ENCODE measurements at places on chromosomes 6 and 20.

- DNase-seq = no peak
These were observed 16.1 kb upstream of the UNC93A start for GRCh38 chr6:167275001-167275400.

DNA sequence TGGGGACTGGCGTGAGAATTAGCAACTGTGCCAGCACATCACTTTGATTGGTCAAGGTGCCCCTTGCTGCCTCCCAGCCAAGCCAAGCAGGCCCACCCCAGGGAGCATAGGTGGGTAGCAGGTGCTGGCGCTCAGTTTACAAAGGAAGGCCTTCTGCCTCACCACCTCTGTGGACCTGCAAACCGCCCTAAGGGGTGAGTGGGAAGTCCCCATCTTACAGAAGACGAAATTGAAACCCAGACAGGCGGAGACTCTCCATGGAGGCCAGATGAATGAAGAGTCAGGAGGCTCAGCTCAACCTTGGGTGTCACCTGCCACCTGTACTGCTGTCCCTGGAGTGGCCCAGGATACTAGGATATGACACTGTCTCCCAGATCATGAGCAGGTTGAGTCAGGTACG lies 21.5 kb upstream of the MAS1L start:
- no peak for DNase-seq

DNA sequence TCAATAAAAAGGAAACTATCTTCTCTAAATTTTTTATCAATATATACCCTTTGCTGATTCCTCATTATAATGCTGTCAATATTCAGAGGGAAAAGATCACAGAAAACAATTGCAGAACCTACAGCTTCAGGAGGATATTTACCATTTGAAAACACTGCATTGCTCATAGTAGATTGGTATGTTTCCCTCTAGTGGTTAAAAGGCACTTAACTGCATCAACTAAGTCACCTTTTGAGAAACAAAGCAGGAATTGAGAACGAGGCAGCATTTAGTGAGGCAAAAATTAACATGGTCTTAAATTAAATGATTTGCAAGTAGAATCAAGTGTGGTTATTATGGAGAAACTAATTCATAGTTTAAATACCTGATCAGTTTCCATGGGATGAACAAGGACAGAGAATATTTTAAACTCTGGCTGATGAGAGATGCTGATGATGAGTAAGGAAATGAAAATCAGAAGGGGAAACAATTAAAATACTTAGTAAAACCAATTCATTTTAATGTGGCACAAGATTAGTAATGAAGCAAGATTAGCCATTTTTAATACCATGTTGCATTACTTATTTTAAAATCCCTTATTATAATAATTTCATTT lies 642.1 kb downstream of the EPHA7 start:
- DNase-seq = no peak

DNA sequence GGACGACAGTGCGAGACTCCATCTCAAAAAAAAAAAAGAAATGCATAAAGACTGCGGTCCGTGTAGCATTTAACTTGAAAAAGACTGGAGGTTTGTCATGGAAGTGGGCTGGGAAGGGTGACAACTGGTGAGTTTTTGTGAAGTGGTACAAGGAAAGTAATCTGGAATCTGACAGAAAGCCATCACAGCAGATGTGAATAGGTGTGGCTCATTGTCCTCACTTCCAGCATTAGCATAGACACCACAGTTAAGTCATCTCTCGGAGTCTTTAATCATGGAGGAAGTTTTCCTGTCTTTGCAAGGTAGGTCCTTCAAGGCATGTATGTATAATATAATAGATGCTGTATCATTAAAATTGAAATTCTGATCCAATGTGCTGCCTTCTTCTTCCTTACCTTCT lies 453.2 kb downstream of the TFAP2A start:
- DNase-seq = no peak
